H1 (cell line): ENCODE measurements at places on chromosomes 5 and 9. TPM values are rescaled to one million over a fixed set of nuclear protein-coding genes. Genes with fewer than 3 reads are reported as not detected.

Gene FOXD4L6
- 0.13 TPM in 1 of 2 replicates, not detected in the other for total RNA-seq

- no peak for DNase-seq
Measured at GRCh38 chr9:112809351-112809848, 58.8 kb downstream of the SNX30 start.

DNA sequence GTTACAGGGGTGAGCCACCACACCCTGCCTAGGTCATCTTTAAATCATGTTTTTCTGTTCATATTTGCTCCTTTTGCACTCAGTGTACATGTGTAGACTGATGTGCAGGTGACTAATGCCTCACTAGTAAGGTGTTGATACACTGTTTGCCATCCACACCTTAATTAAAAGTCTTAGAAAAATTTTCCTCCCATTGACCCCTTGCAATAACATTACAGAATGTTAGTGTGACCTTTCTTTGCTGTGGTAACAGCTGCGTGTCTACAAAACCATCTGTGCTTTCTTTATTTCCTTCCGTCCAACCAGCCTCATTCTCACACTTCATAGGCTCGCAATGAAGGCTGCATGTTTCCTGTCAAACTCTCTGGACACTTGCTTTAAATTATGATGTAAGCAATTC, 6.6 kb upstream of the CEMIP2 start:
- DNase-seq = no peak

GRCh38 chr9:18473652-18474279, at the start of gene ADAMTSL1:
Gene ADAMTSL1, plus strand, starts transcription at chr9:18474153. Its CDS starts 80 bp downstream, at chr9:18474233.
- peak; percentile 69 for DNase-seq

Gene DMRT3
- not detected in 2 replicates for total RNA-seq

GRCh38 chr5:154193283-154193682, 2.8 kb downstream of the GALNT10 start:
- no peak for DNase-seq

Gene ADGRD2
- 1.1 and 1.4 TPM in 2 replicates for total RNA-seq

GRCh38 chr9:81596679-81597418, 92.5 kb downstream of the TLE1 start:
- no peak for DNase-seq

- DNase-seq = no peak
Measured at GRCh38 chr5:75235711-75236110, 967 bp downstream of the ANKRD31 start.

GRCh38 chr9:91948101-91948596, 1.9 kb downstream of the ROR2 start:
- DNase-seq = no peak

DNA sequence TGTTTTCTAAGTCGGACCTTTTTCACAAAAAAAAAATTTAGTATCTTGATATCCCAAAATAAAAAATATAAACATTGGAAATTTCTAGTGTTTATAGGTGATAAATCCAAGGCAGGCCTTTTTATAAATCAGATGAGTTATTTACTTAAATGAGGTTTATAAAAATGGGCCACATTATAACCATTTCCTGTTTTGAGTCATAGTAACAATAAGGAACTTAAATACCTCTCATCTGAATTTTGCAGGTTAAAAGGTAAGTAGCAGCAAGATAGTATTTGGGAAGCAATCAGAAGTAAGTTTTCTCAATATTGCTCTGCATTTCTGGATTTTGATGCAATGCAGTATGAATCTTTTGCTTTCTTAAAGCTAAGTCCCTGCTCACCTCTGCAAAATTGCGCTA, 3.9 kb downstream of the SPTAN1 start:
- DNase-seq = no peak

DNA sequence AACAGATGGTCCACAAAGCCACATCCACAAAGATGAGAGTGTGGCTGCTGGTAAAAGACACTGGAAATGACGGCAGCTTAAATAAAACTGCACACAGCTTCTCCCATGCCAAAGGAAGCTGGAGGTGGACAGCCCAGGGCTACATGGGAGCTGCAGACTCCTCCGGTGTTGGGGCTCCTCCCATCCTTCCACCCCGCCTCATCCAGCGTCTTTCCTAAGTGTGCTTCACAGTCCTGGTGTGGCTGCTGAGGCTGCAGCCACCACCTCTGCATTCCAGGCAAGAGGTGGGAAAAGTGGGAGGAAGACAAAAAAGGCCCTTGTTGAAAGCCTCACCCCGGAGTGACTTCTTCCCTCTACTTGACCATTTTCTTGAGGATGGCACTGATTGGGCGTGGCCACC, 37.0 kb upstream of the IRX4 start:
- DNase-seq = no peak

DNA sequence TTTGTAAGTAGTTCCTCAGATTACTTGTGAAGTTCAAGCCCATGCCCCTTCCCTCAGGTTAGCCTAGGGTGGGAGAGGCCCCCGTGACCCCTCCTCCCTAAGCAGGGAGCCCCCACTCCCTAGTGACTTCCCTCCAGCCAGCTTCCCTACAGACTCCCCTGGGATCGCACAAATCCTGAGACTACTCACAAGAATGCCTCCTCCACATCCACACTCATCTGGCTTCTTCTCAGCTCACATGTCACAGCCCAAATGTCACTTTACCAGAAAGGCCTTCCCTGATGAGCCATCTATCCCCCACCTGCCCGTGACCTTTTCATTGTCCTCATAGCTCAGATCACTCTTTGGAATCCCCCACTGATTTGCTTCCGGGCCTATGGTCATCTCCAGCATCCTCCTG, 96.7 kb upstream of the ARAP3 start:
- no peak for DNase-seq

GRCh38 chr9:114827641-114828302, 21.9 kb upstream of the TNFSF15 start:
- no peak for DNase-seq

DNA sequence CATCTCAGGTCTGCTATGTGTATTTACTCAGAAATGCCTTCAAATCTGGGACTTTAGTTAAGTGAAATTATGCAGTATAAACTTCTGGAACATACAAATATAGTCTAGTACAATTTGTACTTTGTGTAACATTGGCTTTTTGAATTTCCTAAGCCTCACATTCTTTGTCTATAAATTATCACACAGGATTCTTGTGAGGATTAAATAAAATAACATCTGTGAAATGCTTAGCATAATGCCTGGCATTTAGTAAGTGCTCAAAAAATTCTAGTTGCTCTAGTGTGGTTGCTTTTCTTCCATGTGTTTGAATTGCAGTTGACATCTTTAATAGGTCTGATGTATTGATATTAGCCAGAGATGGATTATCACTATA, 2.6 kb downstream of the HMMR start:
- DNase-seq = no peak

Gene COL5A1
- total RNA-seq = 10.5 and 12.0 TPM in 2 replicates

DNA sequence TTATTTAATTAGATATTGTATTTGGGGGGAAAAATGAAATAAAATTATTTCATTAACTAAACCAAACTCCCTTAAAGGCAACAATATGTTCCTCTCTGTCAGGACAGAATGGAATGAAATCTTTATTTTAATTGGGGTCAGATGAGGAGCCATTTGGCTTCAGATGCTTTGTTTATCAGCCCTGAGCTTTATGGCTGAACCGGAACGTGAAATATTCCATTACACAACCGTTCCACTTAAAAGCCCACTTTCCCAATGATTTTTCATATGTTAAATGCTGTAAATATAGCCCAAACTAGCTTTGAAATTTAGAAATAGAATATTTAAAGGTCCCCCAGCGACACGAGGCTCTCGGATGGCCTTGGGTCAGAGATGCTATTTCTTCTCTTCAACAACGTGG, 149.5 kb downstream of the CRB2 start:
- DNase-seq = no peak

Gene CARTPT
- not detected in 2 replicates for total RNA-seq

DNA sequence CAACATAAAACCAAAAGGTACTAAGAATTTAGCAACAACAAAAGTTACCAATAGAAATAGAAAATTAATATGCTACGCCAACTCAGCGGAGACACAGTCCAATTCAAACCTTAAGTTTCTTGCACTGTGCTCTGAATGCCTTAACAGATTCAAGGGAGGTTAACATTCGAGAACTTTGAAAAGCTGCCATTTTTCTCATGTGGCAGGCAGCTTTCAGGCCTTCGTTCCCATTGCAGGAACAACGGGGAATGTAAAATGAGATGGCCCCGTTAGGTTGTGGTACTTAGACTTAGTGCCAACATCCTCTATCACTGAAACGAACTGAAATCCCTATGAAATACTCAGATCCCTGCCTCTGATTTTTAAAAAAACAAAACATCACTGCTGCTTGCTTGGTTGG, 22.4 kb downstream of the FNBP1 start:
- no peak for DNase-seq

GRCh38 chr5:26700759-26701384, 337.5 kb downstream of the CDH9 start:
- no peak for DNase-seq

Gene RMRP
- 14,987 and 16,528 TPM in 2 replicates for total RNA-seq

Gene CHSY3
- 1.4 and 1.8 TPM in 2 replicates for total RNA-seq

Gene NUP188
- 95.0 and 111 TPM in 2 replicates for total RNA-seq
